ENCODE measurements at places on chromosomes 11 and 22.

GRCh38 chr11:106331176-106331575, 253.7 kb downstream of the AASDHPPT start:
- DNase-seq, result no peak

GRCh38 chr11:113420808-113421207, 33.2 kb downstream of the ANKK1 start:
- DNase-seq, result peak; percentile 47

- no peak for DNase-seq
Measured at GRCh38 chr22:41358927-41359326, 22.8 kb upstream of the TEF start.

- no peak for DNase-seq
Measured at GRCh38 chr11:120595557-120595956, 84.0 kb downstream of the GRIK4 start.

DNA sequence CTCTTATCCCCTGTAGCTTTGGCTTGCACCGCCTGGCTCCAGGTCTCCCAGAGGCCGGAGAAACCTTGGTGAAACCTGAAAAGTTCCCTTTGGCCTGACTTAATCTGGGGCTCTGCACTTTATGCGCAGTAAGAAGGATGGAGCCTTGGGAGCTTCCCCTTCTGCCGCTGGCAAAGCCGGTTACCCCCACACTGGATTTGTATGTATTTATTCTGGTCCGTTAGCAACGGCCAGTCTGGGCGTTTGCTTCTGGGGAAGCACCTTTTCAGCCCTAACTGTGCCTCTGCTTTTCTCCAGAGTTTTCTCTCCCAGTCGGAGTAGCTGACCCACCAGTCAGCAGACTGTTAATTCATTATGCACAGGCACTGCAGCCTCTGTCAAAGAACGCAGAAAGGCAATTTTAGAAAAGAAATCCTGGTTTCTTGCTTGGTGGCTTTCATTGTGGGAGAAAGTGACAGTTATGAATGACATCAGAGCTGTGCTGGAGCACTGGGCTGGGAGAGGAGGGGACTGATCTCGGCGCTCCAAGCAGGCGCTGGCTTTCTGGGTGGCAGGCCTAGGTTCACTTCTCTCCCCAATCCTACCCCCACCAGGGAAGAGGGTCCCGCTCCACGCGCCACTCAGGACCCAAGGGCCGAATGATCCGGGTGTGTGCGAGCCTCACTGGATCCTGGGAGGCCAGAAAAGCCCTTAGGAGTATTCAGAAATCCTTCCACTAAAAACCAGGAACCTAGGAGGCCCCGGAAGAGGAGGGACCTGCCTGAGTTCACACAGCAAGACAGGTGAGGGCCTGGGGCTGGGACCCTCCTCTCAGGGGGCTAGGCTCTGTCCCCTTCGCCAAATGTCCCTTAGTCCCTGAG, 70.2 kb downstream of the RTL6 start:
- DNase-seq, result no peak

GRCh38 chr11:110410651-110411050, 19.1 kb upstream of the FDX1 start:
- DNase-seq, result no peak

GRCh38 chr22:17205432-17205831, 13.8 kb downstream of the ADA2 start:
- DNase-seq, result no peak

DNA sequence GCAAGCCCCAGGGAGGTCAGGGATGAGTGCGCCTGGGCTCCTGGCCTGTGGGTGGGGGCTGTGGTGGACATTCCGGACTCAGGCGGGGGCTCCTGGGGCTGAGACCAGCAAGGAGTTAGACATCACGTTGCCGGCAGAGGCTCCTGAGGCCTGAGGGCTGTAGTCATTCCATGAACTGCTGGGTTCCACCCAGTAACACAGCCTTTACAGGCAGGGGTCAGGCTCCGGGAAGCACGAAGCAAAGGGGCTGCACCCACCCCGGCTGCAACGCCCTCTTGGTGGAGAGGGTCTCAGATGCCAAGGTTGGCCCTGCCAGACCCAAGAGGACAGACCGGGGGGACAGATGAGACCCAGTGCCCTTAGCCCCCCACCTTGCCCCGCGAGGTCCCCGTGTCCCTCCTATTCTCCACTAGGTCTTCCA, 9.0 kb downstream of the TNNT3 start:
- no peak for DNase-seq

GRCh38 chr11:93238956-93239355, 41.2 kb upstream of the SLC36A4 start:
- no peak for DNase-seq

DNA sequence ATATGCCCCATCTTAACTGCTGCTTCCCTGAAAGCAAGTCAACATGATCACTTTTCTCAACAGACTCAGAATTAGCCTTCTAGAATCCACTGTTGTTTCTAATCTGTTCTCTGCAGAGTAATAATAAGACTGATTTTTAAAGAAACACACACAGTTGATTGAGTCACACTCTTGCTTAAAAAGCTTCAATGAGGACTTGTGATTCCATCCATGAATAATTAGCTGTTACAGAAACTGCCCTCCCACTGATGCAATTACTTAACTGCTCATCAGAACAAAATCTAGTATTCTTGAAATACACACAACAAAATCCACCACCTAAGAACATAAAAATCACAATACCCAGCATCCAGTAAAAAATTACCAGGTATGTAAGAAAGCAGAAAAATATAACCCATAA, 100.5 kb upstream of the TIMP3 start:
- no peak for DNase-seq

- DNase-seq, result no peak
Measured at GRCh38 chr11:45275828-45276227, 10.3 kb downstream of the SYT13 start.

GRCh38 chr22:36840106-36840505, 20.7 kb upstream of the NCF4 start:
- DNase-seq, result no peak

DNA sequence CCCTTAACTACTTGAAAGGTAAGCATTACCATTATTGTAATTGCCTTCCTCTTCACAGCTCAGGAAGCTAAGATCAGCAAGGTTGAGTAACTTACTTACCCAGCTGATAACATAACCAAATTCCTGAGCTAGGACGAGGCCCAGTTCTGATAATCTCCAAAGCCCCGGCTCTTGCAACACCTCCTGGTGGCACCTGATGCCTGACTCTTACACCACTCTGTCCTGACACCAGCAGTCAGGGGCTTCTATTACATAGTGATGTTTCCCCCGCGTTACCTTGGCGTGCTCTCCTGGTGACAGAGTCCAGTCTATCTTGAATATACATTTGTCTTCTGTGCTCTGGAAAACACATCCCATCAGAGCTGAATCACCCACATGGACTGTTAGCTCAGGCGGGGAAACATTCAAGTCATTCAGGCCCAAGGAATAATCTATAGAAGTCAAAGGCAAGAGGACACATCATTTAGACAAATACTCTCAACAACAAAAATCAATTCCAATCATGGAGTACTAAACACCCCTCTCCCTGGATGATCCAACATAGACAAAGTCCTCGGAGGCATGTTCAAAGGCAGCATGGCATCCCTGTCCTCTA, 12.6 kb downstream of the JAML start:
- no peak for DNase-seq

- DNase-seq, result peak; percentile 52
Measured at GRCh38 chr22:36144886-36145541, 15.5 kb downstream of the APOL3 start.

DNA sequence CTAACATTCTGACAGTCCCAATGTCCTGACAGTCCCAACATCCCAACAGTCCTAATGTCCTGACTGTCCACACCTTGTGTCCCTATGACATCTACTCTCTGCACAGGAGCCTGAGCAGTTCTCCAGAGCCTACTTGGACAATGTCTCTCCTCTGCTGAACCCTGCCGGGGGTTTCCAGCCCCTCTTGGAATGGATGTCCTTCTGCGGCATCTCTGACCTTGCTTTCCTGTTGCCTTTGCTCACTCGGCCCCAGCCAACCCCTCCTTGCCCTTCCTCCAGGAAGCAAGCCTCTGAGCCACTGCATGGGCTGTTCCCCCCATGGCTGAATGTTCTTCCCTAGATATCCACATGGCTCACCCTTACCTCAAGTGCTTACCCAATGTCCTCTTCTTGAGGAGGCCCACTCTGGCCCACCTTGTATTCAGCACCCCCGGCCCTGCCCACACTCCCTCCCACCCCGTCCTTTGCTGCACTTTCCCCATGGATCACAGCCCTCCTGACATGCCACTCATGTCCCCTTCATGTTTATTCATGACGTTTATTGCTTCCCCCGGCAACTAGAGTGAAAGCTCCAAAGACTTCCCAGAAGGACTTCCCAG, 59.5 kb downstream of the DHCR7 start:
- DNase-seq, result no peak
